ENCODE measurements at places on chromosomes 2 and 18.
A peak's percentile ranks its signal among the peaks of the same experiment; 100 is the strongest.

GRCh38 chr2:64881037-64881492 lies 108.1 kb upstream of the SLC1A4 start:
- DNase-seq = no peak

- DNase-seq = peak; percentile 54
Measured at GRCh38 chr2:76930056-76930744, 592.0 kb downstream of the LRRTM4 start.

DNA sequence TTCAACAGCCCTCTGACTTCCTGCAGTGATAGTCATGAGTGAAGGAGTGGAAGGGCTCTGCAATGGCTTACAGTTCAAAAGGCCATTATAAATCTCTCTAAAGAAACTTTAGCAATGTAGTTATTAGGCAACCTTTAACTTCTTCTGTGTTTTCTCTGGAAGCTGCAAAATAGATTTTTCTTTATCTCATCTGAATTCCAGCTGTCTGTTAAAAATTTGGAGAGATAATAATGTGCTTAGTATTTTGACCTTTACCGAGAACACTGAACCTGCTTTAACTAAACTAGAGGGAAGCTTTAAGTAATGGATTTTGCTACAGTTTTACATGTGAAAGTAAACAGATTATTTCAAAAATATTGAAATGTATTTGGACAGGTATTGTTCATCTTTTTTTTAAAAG lies 847.9 kb downstream of the ERBB4 start:
- DNase-seq = no peak

- no peak for DNase-seq
Measured at GRCh38 chr2:223846515-223846914, 9.1 kb upstream of the AP1S3 start.

DNA sequence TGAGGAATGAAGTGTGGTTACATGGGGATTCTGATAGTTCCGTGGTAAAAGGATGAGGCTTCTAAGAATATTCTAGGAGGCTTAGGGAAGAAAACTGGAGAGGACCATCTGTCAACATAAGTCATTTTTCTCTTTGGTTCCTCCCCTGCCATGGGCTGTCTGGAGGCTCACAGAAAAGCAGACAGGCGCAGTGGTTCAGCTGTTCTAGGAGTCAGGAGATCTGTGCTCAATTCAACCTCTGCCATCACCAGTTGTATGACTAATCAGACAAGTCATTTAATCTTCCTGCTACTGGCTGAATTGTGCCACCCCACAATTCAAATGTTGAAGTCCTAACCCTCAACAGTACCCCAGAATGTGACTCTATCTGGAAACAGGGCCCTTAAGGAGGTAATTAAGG lies 36.4 kb downstream of the ADAM17 start:
- no peak for DNase-seq

DNA sequence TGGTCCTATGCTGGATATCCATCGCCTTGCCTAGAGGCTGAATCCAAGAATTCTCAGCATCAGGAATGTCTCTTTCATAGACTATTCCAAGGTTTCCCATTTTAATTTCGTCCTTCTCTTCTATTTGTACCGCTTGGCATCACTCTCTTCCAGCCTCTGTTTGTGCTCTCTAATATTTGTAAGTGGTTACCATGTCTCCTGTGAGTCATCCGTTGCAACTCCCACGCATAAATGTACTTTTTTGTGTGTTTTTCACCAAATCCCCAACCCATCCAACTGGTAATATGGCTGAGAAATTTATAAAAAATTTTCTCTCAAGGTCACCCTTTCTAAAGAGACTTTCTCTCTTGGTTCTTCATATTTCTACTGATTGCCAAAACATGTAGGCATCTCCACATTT lies 21.8 kb downstream of the COLEC12 start:
- DNase-seq = no peak

- DNase-seq = no peak
Measured at GRCh38 chr2:31236433-31237205, 2.7 kb downstream of the EHD3 start.

- no peak for DNase-seq
Measured at GRCh38 chr2:82234283-82234874, 1929.8 kb upstream of the LRRTM1 start.

DNA sequence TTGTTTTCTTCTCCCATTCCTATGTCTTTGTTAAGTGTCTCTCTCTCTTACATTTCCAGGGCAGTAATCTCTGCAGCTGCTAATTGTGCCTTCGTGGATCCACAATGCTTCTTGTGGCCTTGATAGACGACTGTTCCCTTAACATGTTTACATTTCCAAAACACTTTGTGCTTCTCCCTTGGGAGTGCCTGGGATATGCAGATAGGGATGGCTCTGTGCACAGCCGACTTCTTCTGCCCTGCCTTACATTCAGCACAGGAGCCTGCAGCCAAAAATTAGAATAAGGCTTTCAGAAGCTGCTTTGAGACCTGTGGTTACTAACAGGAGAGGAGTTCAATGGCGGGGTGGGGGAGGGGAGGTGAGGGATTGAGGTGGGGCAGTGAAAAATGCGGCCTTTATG lies 328.9 kb downstream of the TDRD15 start:
- no peak for DNase-seq

- DNase-seq = no peak
Measured at GRCh38 chr2:169119851-169120250, 50.5 kb downstream of the DHRS9 start.

DNA sequence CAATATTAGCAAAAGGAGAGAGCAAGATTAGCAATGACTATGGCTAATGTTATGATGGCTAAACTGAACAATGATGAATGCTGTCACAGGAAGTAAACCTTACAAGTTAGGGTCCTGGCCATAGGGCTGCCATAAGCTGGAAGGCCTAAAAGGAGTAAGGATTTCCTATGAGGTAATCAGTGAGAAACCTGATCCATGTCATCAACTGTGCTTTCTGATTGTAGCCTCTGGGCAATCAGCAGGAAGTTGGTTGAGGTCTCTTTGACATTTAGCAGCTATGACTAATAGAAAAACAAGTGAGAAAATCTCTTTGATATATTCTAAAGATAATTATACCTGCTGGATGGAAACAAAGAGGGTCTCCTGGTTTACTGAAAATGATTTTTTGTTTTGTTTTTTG lies 193.0 kb downstream of the RAB3GAP1 start:
- no peak for DNase-seq

DNA sequence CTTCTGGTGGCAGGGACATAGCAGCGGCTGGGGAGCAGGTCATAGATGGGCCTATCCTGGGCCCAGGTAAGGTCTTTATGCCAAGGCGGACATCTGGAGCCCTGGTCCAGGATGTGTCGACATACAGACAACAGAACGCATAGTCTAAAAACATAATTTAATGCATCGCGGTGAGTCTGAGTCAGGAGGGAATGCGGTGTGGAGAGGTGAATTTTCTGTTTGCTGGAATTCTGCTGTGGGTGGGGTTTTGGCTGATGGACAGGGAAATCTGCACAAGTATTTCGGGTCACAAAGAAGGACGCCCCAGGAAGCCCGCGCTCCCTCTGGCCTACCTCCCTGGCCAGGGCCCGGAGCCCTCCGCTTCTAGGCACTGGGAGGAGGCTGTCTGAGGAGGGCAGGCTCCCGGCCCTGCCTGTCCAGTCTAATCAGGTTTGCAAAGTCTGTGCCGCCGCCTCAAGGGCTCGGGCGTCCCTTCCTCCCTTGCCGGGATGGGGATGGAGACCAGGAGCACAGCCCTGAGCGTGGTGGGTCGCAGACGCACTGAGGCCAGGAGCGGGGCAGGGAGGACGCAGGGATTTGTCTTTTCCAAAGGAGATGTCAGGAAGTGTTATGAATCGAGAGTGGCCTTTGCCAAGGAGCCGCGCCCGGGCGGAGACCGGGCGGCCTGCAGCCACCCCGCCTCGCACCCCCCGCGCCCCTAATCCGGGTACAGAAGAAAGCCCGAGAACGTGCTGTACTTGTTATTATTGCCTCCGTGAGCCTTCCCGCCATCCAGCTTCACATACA lies 2.3 kb downstream of the C1QL2 start:
- no peak for DNase-seq

GRCh38 chr18:44680273-44681075 lies at the start of gene SETBP1:
Gene SETBP1, plus strand, starts transcription at chr18:44680888. Its CDS starts 20,459 bp downstream, at chr18:44701347.
- DNase-seq = peak; percentile 81

- DNase-seq = no peak
Measured at GRCh38 chr2:68935471-68935870, 17.2 kb downstream of the GKN2 start.

- DNase-seq = no peak
Measured at GRCh38 chr2:167613471-167613870, 633.9 kb downstream of the STK39 start.

DNA sequence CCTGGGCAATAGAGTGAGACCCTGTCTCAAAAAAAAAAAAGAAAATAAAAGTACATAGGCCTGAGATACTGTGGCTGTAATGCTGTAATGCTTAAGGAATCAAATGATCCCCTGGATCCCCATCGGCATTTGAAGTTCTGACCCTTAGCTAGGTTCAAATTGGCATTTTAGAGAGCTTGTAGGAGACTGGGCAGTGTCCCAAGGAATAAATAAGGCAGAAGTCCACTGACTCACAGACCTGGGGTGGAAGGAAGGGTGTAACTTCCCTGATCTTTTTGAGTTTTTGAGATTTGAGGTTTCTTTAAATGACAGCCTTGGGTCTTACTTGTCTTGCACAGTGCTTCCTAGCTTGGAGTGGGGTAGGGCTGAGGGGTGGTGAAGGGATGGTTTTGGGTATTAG lies 553.7 kb downstream of the SLC4A3 start:
- no peak for DNase-seq

Measured in NCI-H2171 (cell line).